ENCODE measurements at places on chromosomes 16 and 17. TPM values are rescaled to one million over a fixed set of nuclear protein-coding genes. Genes with fewer than 3 reads are reported as not detected.

The HOXB7 gene
- total RNA-seq = 7.1 TPM

The GNGT2 gene
- not detected for total RNA-seq

The SLC47A2 gene
- not detected for total RNA-seq

The SOX9 gene
- 1.9 TPM for total RNA-seq

The KRT24 gene
- total RNA-seq = not detected

The FGF11 gene
- total RNA-seq = 0.29 TPM

The CPSF4L gene
- not detected for total RNA-seq

The DDX52 gene
- total RNA-seq = 20.4 TPM

The ADAMTS18 gene
- total RNA-seq = not detected

The NLGN2 gene
- total RNA-seq = 18.3 TPM

Data from myometrial cell (primary cell).